ENCODE measurements at places on chromosomes 5 and 9.

DNA sequence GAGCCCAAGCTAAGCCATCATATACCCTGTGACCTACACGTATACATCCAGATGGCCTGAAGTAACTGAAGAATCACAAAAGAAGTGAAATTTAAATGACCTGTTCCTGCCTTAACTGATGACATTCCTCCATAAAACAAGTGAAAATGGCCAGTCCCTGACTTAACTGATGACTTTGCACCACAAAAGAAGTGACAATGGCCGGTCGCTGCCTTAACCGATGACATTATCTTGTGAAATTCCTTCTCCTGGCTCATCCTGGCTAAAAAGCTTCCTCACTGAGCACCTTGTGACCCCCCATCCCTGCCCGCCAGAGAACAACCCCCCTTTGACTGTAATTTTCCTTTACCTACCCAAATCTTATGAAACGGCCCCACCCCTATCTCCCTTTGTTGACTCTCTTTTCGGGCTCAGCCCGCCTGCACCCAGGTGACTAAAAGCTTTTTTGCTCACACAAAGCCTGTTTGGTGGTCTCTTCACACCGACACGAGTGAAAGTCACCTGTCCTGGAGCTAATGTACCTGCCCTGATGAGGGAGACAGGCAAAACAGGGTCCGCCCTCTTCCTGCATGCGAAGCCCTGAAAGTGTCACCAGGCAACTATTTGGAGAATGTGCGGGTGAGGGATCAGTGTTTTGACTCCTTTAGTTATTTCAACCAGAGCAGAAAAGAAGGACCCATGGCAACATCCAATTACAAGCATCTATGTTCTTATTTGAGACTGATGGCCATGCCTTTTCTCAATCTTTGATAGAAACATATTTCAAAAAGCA is 266.1 kb downstream of the SMARCA2 start:
- DNase-seq: no peak

DNA sequence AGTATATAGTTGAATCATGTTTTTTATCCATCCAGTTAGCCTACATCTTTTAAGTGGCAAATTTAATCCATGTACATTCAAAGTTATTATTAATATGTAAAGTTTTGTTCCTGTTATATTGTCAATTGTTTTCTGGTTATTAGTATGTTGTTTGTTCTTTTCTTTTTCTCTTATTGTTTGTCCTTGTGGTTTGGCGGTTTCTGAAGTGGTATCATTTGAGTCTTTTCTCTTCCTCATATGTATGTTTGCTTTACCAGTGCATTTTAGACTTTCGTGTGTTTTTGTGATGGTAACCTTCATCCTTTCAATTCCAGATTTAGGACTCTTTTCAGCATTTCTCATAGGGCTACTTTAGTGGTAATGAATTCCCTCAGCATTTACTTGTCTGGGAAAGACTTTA is 130.4 kb upstream of the RFX3 start:
- DNase-seq: no peak

DNA sequence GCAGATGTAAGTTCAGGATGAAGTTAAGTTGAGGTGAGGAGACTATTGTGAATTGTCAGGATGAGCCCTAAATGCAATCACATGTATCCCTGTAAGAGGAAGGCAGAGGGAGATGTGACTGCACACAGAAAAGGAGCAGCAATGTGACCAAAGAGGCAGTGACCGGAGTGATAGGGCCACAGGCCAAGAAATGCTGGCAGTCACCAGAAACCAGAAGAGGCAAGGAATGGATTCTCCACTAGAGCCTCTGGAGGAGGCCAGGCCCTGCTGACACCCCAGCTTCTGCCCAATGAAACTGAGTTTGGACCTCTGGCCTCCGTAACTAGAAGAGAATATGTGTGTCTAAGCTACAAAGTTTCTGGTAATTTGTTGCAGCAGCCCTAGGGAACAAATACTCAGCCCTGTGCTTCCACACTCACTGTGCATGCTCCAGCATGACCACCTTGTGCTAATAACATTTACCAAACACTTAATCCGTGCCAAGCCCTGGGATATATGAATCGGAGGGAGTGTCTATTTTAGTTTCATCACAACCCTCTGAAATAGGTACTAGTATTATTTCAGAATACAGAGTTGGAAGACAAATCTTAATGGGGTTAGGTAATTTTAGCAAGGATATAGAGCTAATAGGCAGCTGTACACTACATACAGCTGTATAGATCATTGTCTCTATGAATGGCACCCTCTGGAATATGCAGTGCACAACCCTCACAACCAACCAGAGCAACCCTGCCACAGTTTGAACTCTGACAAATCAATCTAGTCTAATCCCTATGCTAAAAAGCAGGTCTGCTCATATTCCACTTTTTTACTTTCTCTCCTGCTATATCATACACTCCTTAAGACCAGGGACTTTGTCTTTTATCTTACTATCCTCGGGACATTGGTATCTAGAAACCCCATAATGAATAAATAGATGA is 7.8 kb upstream of the GPX8 start:
- no peak for DNase-seq

DNA sequence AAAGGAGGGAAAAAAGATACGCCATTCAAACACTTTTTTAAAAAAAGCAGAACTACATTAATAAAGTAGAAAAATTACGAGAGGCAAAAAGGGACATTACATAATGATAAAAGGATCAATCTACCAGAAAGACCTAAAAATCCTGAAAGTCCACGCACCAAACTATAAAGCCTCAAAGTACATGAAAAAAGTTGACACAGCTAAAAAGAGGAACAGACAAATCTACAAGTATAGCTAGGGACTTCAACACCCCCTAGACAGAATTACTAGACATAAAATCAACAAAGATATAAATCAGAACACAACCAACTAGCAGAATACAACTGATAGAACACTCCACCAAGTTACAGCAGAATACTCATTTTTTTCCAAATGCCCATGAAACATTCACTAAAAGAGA is 11.1 kb downstream of the CAMSAP1 start:
- no peak for DNase-seq

GRCh38 chr5:82298668-82299067 is 20.5 kb upstream of the RPS23 start:
- peak; percentile 8 for DNase-seq

GRCh38 chr9:75462866-75463265 is 374.6 kb downstream of the OSTF1 start:
- DNase-seq: no peak

- no peak for DNase-seq
Measured at GRCh38 chr5:13601112-13601511, 343.4 kb downstream of the DNAH5 start.

- no peak for DNase-seq
Measured at GRCh38 chr9:34085581-34086500, 37.2 kb upstream of the UBAP2 start.

DNA sequence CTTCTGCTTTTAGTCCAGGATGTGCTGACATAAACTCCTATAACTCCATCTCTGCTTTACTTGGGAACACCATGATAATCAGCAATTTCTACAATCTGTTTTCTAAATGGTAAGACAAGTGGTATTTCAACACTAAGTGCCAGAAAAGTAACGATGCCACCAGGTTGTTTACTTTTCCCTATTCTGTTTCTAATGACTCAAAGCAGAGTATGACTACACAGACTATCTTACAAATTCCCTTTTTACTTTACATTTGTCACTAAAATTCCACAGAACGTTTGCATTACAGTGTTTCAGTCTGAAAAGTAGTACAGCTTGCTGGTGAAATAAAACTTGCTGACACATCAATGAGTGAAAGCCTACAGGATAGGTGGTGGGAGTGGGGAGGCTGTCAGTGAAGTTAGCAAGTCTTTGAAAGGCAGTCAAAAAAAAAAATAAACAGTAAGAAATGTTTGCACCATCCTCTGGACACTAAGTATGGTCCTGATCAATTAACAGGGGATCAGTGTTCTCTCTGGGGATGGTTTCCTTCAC is 186.5 kb downstream of the LURAP1L start:
- DNase-seq: no peak

- peak; percentile 47 for DNase-seq
Measured at GRCh38 chr9:17531642-17532254, 47.1 kb upstream of the SH3GL2 start.

- DNase-seq: no peak
Measured at GRCh38 chr9:16709924-16710323, 160.5 kb downstream of the BNC2 start.

DNA sequence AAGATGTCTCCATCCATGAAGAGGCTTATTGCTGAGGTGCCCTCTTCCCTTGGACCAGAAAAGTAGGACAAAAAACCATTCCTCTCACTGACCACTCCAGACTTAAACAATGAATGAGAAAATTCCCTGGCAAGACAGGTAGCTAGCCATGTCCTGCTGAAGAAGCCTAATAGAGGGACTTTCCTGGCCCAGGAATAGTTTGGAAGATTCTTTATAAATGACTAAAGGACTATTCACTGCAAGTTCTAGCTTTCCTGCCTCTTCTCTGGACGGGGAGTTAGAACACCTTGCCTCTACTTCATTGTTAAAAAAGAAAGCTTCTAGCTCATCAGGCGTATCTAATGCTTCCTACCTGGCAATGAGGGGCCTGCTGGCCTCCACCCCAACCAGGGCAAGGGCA is 153.6 kb downstream of the NR3C1 start:
- DNase-seq: no peak

- DNase-seq: no peak
Measured at GRCh38 chr9:112332674-112332976, 794 bp downstream of the PTBP3 start.

DNA sequence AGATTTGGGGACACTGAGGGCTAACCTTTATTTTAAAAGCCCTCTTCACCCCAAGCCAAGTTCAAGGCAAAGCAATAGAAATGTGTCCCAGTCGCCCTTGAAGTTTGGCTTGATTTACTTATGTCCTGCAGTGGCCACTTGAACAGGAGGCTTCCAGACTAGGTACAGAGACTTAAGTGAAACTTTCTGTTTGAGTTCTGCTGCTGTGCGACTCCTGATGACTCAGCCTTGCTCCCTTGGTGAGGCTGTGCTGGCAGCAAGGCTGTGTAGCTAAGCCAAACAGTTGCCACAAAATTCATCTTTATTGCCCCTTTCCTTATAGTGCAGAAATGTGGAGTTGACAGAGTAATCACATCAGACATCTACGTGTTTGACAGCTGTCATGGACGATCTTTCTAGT is 68.8 kb upstream of the NTRK2 start:
- no peak for DNase-seq

DNA sequence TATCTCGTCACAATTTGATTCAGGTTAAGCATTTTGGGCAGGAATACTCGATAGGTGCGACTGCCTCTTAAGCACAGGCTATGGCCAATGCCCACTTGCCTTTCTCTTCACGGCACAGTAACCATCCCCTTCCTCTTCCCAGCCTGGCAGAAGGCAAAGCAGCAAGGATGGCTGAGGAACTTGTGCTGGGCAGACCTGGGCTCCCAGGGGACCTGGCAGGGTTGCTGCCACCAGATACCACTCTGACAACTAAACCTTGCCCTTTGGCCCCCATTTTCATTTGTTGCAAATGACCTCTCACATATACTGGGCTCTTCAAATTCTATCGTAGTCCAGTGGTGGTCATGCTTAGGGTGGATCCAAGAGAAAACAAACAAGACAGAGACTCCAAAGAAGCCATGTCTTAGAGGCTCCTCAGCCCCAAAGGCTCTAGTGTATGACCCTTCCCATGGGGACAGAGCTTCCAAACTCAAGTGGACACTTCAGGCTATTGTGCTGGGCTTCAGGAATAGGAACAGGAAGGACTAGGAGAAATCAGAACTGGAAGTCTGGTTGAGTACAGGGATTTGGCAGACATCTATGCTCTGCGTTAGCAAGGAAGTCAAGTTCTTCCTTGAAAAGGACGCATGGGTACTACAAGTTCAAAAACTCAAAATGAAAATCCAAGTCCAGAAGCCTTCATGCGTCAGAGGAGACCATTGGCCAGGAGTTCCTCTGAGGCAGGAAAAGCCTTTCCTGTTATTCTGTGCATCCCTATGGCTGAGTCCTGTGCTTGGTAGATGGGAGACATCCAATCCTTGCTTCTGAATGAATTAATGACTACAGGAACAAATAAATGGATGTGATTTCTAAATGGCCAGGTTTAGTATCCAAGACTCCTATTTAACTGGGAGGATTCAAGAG is 64.6 kb upstream of the PLPP1 start:
- no peak for DNase-seq

DNA sequence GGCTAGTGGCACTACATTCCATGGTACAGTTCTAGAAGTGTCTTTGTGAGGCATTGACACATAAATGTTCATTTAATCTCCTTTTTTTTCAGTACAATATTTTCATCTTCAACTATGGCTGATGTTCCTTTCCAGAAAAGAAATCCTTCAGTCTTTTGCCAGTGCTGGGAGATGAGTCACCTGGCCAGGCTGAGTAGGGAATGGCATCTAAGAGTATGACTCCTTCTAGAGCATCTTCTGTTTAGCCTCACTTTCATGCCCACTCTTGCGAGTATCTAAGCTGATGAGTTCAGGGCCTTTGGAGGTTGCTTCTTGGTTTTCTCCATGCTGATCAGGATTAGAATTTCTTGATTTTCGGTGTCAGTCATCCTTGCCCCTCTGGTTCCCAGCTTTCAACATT is 124.4 kb downstream of the SLC28A3 start:
- no peak for DNase-seq

DNA sequence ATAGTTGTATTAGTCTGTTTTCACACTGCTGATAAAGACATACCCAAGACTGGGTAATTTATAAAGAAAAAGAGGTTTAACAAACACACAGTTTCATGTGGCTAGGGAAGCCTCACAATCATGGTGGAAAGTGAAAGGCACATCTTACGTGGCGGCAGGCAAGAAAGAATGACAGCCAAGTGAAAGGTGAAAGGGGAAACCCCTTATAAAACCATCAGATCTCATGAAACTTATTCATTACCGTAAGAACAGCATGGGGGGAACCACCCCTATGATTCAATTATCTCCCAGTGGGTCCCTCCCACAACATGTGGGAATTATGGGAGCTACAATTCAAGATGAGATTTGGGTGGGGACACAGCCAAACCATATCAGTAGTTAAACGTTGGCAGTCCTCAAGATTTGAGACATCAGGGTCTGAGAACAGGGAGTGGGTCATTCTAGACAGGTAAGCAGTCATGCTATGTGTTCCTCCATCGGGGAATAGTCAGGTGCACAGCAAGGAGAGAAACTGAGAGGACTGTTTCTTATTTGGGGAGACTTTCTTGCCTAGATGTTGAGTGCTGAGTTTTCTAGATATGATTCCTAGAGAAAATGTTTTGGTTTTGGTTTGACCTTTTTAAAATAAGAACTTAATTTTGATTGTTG is 45.8 kb upstream of the ENTREP1 start:
- DNase-seq: no peak

- DNase-seq: no peak
Measured at GRCh38 chr9:112308588-112308987, 24.8 kb downstream of the PTBP3 start.

DNA sequence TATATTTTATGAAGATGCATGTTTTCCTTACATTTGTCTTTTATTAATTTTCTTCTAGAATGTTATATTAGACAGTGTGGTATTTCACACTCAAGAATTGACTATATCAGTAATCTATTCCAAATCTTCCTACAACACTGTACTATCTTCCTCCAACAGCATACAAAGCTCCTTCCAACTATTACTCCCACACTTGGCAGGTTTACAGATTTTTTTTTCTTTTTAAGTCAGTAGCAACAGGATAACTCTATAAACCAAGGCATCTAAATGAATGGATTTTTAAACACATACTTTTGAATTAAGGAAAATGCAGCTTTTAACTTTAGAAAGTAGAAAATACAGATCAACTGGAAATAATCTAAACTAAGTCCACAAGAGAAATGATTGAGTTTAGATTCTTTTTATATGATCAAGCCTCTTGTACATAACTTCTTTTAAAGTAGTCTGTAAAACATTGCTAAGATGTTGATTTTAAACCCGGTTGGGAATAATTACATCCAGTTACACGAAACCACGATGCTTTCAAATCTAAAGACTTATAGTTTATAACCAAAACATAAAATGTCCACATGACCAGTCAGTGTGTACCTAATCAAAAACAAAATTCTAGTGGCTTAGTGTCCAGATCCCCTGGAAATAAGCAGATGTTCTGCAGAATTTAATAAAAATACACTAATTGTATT is 281.6 kb downstream of the ADAMTS6 start:
- no peak for DNase-seq

All from inflammatory macrophage treated with lipopolysaccharide for 4 hours (primary cell).